Calu3 (cell line): ENCODE measurements at places on chromosomes 3 and 15. TPM values are rescaled to one million over a fixed set of nuclear protein-coding genes. Genes with fewer than 3 reads are reported as not detected.
A peak's percentile ranks its signal among the peaks of the same experiment; 100 is the strongest.

GRCh38 chr15:64536244-64536836, 76.0 kb downstream of the ZNF609 start:
- peaks cover 15% of the 10 kb centered on the region for H3K4me1 ChIP-seq
- DNase-seq: peak; percentile 19
- peak overlapping the region; percentile 65 for H3K27ac ChIP-seq
- no peaks in the 10 kb centered on the region for H3K27me3 ChIP-seq

Gene CIB1
- total RNA-seq: 82.8 and 86.7 TPM in 2 replicates

- H3K4me1 ChIP-seq: peaks cover 8% of the 10 kb centered on the region
- peaks cover 53% of the 10 kb centered on the region for H3K36me3 ChIP-seq
- no peaks in the 10 kb centered on the region for H3K27me3 ChIP-seq
- no peak overlapping the region for H3K27ac ChIP-seq
Observed at GRCh38 chr3:5212628-5213573, 25.4 kb downstream of the EDEM1 start.

Gene GP5
- total RNA-seq: 0.10 and 0.21 TPM in 2 replicates

- H3K27ac ChIP-seq: no peak overlapping the region
- H3K36me3 ChIP-seq: no peaks in the 10 kb centered on the region
- no peak for DNase-seq
- no peaks in the 10 kb centered on the region for H3K27me3 ChIP-seq
Observed at GRCh38 chr3:187520027-187520945, 149.9 kb downstream of the SST start.

Gene CTDSPL2
- total RNA-seq: 27.7 and 38.0 TPM in 2 replicates

GRCh38 chr15:68479406-68479805, 47.4 kb upstream of the ITGA11 start:
- H3K36me3 ChIP-seq: no peaks in the 10 kb centered on the region
- H3K27me3 ChIP-seq: peaks cover 100% of the 10 kb centered on the region
- H3K27ac ChIP-seq: no peak overlapping the region
- H3K4me1 ChIP-seq: no peaks in the 10 kb centered on the region
- H3K4me3 ChIP-seq: no peak overlapping the region

DNA sequence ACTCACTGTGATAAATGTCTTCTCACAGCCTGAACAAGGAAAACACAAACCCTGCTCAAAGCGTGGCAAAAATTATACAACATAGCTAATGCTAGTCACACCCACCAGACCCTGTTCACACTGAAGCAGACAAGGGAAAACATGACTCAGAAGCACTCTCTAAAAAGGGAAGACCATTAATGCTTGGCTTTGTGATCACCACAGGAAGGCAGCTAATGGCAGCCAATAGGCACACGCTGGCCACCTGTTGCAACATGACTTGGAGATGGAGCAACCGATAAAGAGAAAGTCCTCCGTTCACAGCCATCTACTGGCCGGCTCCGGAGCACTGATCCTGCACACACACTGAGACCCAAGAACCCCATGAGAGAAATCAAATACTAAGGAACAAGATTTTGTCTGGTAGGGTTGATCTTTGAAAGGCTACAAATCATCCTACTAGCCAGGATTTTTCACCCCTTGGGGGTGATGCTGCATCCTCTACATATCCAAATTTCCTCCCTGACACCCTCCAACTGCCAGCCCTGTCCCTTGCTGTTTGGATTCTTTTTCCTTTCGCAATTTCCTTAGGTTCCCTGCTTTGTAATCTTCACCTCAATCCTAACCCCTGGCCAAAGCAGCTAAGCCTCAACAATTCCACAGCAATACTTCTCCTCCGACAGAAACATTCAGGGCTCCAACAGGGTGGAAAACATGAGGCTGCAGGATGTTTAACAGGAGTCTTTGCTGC, 3.2 kb downstream of the ZXDC start:
- DNase-seq: peak; percentile 89
- H3K36me3 ChIP-seq: peaks cover 92% of the 10 kb centered on the region
- peak overlapping the region; percentile 76 for H3K4me3 ChIP-seq

Gene EXD1
- total RNA-seq: not detected in 2 replicates

DNA sequence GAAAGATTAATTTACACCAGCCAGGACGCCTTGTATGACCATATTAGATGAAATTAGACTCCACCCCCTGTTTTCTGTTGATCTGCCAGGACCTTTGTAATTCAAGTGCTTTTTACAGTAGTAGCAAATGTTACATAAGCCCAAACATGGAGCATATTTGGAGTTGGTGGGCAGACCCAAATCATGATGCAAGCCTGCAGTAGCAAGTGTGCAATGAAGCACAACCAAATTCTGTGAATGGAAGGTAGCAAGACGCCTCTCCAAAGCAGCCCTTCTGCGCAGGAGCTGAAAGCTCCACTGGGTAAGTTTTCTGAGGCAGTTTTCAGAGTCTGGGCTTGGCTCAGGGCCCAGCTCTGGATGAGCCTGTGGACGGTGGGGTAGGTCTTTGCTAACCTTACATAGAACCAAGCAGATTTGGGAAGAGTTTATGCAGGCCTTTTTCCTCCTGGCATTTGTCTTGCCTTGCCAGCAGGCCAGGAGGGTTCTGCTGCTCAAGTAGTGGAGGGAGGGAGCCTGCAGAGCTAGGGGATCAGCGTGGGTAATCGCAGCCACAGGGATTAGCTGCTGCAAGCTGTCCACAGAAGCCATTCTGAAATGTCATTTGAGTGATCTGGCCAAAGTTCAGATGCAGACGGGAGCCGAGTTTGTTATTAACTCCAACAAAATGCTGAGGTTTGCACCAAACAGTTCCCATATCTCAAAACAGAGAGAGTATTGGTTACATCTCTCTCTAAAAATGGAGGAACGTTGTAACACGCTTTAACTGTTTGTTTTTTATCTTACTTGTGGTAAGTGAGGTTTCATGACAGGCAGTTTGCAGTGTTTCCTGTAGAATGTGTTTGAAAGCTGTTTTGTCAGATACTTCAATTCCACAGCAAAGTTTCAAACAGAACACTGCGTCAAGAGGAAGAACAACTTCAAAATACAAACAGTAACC, 55.4 kb downstream of the PSMD6 start:
- H3K4me1 ChIP-seq: peaks cover 29% of the 10 kb centered on the region
- no peaks in the 10 kb centered on the region for H3K36me3 ChIP-seq
- H3K27ac ChIP-seq: peak overlapping the region; percentile 61
- peak; percentile 22 for DNase-seq

Gene IVD
- 46.6 and 54.2 TPM in 2 replicates for total RNA-seq

DNA sequence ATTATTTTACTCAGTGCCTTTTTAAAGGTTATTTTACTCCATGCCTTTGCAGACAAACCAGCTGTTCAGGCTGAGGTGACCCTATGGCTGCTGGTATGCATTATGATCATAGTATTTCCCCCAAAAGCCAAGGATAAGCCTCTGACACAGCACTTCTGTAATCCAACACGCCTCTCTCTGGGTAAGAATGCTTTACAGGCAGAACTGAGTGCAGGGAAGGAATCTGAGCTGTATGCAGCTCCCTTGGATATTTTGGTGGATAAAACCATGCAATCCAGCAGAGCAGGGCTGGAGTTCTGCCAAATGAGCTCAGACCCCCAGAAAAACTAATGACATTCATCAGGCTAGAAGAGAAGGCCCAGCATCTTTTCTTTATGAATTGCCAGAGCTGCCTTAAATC, 11.7 kb upstream of the MAP1A start:
- no peak overlapping the region for H3K27ac ChIP-seq
- DNase-seq: no peak
- H3K4me1 ChIP-seq: no peaks in the 10 kb centered on the region
- H3K36me3 ChIP-seq: peaks cover 7% of the 10 kb centered on the region
- H3K4me3 ChIP-seq: no peak overlapping the region

DNA sequence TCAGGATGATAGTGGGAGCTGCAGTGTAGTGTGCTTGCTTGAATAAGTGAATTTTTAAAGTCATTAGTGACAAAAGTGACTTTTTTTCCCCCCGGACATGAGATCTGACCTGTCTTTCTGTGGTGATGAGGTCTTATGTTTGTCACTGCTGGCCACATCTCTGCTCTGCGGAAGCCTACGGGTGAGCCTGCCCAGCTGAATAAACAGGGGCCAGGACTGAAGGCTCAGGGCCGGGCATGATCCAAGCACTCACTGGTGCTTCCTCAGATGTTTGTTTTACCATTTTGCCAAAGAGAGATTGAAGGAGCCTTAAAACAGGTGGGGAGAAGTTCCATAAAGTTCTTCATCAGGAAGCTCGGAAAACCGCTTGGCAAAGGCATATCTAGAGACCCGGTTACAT, 35.0 kb downstream of the RPL39L start:
- H3K4me3 ChIP-seq: no peak overlapping the region
- no peaks in the 10 kb centered on the region for H3K27me3 ChIP-seq
- H3K4me1 ChIP-seq: peaks cover 10% of the 10 kb centered on the region
- DNase-seq: no peak
- H3K27ac ChIP-seq: no peak overlapping the region

Gene GOLGA8J
- not detected in 2 replicates for total RNA-seq

Gene TM4SF4
- 257 and 881 TPM in 2 replicates for total RNA-seq

DNA sequence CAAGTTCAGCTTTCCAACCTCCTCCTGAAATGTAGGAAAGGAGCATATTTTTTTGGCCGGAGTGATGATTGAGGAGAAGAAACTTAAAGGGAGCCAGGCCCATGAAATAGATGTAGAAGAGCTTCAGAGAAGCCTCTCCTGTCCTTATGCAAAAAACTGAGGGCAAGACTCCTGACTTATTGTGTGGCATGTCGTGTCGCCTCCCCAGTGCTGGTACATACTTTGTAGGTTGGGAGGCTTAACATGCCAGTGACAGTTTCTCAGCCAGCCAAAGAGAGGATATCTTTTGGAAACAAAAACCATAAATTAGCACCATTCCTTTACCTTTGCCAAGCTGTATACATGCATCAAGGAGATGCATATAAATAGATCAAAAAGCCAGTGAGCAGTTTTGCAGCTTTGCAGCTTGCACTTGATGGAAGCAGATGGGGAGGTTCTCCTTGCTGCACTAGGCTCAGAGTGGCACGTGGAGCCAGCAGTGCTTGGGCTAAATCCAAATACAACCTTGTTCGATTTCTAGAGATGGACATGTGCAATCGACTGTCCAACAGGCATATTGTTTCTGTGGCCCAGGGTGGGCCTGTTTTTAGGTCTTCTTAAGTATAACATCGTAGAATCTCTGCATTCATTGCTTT, 10.2 kb downstream of the SLCO3A1 start:
- DNase-seq: no peak
- H3K36me3 ChIP-seq: peaks cover 5% of the 10 kb centered on the region
- no peak overlapping the region for H3K4me3 ChIP-seq
- H3K4me1 ChIP-seq: peaks cover 74% of the 10 kb centered on the region

Gene PDCD7
- total RNA-seq: 26.4 and 33.9 TPM in 2 replicates

GRCh38 chr3:16320711-16321110, 55.7 kb downstream of the OXNAD1 start:
- H3K27me3 ChIP-seq: no peaks in the 10 kb centered on the region
- no peaks in the 10 kb centered on the region for H3K36me3 ChIP-seq
- H3K27ac ChIP-seq: no peak overlapping the region
- DNase-seq: no peak
- no peaks in the 10 kb centered on the region for H3K4me1 ChIP-seq
- H3K4me3 ChIP-seq: no peak overlapping the region
